Esophagus squamous epithelium (tissue), 5 donors: ENCODE measurements at places on chromosomes 12 and 14.

DNA sequence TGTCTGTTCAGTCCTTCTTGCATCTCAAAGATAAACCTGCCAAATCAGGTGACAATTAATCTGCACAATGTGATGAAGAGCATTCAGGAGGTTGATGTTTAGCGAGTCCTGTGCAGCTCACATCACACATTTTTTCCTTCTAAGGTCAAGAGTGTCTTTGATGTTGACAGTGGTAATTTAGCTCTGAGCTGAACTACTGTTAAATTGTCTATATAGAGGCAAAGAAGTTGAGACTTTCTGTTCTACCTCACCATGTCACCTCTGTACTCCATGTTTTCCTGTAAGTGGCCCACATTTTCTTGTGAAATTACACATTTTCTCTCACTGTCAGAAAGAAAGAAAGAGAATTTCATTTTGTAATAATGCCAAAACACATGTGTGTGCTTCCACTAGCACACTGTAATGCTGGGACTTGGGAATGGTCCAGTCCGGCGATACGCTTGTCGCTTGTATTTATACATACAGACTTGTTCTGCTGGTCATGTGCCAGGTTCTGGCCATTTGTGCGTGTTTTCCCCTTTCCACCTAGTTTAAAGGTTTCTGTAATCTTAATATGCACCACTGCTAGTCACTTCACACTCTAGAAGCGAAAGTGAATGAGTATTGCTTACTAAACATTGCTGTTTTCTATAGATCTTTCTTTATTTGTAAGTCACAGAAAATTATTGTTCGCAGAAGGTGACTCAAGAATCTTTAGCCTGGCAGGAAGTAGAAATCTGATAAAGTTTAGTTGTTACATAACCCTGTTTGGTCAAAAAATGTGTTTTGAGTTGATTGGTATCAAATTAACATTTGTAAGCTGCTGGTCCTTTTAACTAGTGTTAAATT, 328.9 kb downstream of the TMTC2 start:
- no peak for DNase-seq

- no peak for DNase-seq
These were observed 4.7 kb upstream of the EPYC start for GRCh38 chr12:91009319-91009950.

- DNase-seq = no peak
These were observed 46.9 kb upstream of the BCL11B start for GRCh38 chr14:99318959-99319295.

- no peak for DNase-seq
These were observed 1006.4 kb upstream of the TMEM132C start for GRCh38 chr12:127260531-127260930.

GRCh38 chr12:68403711-68404110, 71.5 kb upstream of the MDM1 start:
- no peak for DNase-seq

GRCh38 chr12:7832059-7832696, 40.5 kb downstream of the SLC2A14 start:
- DNase-seq = no peak

DNA sequence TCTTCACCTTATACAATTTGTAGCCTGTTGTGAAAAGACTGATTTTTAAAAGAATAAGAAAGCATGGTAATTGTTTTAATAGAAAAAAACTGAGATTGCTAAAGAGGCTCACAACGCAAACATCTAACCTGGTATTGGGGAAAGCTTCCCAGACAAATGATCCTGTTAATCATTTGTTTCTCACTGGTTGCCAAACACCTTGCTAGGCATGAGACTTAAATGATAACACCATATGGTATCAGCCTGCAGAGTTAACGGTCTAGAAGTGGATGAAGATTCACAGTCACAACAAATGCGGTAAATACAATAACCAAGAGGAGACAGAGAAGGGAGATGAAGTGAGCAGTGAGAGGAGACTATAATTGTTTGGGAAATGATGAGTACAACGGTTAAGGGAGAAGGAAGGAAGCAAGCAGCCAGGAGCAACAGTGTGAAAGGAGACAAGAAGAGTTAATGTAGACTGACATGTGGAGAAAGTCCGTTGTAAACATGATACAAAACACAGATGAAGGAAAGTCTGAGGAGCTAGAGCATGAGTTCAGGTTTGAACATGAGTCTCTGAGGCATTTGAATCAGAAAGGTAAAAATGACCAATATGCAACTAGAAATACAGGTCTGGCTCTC, 19.8 kb downstream of the GXYLT1 start:
- DNase-seq = no peak

- no peak for DNase-seq
These were observed 35.9 kb downstream of the PLEKHA5 start for GRCh38 chr12:19165451-19165850.

- DNase-seq = no peak
These were observed 9.1 kb downstream of the VWF start for GRCh38 chr12:6115389-6115788.

- DNase-seq = no peak
These were observed 13.5 kb downstream of the TBPL2 start for GRCh38 chr14:55426891-55427290.

DNA sequence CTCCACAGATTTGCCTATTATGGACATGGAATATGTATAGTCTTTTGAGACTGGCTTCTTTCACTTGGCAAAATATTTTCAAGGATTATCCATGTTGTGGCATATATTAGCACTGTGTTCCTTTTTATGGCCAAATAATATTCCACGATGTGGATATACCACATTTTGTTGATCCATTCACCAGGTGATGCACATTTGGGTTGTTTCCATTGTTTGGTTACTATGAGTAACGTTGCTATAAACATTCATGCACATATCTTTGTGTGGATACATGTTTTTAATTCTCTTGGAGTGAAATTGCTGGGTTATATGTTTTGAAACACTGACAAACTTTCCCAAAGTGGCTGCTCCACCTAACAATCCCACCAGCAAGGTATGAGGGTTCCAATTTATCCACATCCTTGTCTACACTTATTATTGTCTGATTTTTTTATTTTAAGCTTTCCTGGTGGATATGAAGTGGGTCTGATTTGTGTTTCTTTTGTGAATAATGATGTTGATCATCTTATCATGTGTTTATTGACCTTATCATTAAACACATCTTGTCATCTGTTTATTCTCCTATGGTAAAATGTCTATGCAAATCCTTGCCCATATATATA, 116.2 kb upstream of the FRMD6 start:
- no peak for DNase-seq

- no peak for DNase-seq
These were observed 138.6 kb downstream of the EPS8 start for GRCh38 chr12:15650399-15651128.
